ENCODE measurements at places on chromosomes 12 and 14.

DNA sequence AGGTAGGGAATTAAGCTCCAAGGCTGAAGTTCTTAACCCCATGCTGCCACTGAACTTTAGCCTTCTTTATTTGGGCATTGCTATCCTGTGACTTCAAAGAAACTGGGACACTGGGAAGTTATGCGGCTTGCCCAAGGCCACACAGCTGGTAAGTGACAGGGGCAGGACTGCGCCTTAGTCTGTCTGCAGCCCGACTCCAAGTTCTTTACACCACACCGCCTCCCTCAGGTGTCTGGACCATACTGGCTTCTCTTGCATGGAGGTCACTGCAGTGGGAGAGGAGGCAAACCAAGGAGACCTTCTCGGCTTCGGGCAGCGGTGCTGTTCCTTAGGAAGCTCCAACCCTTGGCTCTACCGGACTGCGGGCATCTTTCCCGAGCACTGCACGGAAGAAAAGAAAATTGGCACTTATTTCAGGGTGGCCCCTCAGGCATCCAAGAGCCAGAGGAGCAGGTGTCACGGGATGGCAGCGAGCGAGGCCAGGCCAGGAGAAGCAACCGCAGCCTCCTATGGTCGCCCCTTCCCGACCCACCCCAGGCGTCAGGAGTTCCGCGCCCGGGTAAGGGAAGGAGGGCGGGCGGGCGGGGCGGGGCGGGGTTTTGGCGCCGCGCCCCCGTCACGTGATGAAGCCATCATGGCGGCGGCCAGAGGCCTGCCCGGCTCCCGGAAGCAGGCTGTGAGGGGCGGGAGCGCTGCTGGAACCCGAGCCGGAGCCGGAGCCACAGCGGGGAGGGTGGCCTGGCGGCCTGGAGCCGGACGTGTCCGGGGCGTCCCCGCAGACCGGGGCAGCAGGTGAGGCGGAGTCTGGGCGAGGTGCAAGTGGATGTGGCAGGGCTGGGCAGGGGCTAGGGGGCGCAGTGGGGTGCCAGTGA lies 16.4 kb upstream of the ESPL1 start:
- DNase-seq, result peak; percentile 89

DNA sequence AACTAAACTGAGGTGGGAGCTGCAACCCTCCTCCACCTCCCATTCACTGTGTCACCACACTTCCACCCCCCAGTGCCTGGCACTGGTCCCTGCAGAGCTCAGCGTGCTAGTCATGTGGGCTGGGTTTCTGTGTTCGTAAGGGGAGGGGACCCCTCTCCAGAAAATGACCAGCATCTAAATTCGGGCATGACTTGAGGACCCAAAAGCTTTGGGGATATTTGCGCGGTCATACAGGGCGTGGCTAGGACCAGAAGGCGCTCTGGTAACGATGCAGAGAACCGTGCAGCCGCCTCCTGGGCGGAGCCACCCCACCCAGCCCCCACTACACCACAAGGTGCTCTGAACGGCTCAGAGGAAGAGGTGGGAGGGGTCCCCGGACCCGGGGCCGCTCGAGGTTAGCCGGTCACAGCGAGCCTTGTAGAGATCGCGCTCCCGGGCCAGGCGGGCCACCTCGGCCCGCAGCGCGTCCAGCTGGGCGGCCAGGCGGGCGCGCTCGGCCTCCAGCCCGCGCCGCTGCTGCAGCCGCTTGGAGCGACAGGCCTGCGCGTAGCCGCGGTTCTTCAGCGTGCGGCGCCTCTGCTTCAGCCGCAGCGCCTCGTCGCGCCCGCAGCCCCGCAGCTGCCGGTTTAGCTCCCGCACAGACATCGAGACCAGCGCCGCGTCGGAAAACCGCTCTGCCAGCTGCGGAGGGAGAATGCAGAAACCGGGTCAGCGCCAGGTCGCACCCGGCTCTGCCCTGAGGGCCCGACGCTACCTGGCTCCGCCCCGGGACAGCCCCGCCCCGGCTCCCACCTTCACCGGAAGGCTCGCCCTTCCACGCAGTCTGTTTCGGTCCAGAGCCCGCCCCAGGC lies 9.8 kb downstream of the CPNE6 start:
- DNase-seq, result peak; percentile 89

- no peak for DNase-seq
These were observed 71.3 kb downstream of the CHGA start for GRCh38 chr14:92994131-92994676.

DNA sequence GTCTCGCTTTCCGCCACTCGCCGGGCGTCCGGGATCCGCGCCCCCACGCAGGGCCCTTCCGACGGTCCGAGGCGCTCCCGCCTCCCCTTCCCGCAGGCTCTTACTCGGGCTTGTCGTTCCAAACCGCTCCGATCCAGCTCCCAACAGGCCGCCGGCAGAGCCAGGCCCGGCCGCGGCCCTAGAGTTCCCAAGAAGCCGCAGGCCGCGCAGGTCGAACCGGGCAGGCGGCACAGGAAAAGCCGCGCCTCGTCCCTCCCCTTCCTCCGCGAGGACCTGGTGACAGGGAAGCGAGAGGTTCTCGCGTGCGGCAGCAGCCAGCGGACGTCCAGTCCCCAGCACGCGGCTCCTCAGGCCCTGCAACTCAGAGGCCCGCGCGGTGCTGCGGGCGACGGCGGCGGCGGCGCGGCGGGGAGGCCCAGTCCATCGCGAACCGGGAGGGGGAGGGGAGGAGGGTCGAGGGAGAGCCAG lies 272 bp downstream of the HECTD1 start:
- DNase-seq, result no peak

GRCh38 chr14:102511538-102511937 lies 2.0 kb upstream of the ANKRD9 start:
- DNase-seq, result peak; percentile 93

DNA sequence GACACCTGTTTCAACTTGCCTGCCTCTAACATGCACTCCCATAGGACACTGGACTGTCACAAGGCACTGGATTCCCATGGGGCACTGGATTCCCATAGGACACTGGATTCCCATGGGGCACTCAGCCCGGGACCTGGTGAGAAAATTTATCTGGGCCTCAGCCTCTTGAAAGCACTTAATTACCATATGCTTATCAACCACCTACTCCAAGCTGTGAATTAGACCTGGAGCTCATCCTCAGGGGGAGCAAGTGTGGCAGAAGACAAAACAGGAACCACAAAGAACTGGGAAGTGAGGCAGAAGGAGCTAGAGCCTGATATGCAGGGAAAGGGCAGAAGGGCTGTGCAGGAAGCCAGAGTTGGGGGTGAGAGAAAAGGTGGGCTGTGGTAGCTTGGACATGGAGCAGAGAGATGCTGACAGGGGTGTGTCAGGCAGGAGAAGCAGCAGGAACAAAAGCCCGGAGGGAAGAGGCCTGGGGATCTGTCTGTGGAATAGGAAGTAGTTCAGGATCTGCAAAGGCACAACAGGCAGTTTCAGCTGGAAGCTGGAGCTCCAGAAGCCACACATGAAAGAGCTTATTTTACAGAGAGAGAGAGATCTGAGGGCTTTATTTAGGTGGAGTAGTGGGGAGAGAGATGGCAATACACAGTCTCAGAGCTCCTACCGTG lies 3.1 kb downstream of the KRT82 start:
- DNase-seq, result no peak

DNA sequence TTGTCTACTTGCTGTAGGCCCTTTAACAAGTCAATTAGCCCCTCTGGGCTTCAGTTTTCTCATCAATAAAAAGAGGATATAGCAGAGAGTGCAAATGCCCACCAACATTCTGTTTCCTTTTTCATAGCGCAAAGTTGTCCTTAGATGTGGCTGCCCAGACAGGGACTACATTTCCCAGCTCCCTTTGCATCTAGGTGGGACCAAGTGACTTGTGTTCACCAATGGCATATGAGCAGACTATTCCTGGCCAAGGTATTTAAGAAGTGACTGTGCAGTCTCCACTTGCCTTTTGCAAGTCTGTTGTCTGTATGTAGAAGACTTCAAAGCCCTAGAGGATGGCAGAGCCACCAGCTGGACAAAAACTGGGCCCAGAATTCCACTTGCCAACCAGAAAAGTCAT lies 59.7 kb downstream of the DAO start:
- peak; percentile 22 for DNase-seq

DNA sequence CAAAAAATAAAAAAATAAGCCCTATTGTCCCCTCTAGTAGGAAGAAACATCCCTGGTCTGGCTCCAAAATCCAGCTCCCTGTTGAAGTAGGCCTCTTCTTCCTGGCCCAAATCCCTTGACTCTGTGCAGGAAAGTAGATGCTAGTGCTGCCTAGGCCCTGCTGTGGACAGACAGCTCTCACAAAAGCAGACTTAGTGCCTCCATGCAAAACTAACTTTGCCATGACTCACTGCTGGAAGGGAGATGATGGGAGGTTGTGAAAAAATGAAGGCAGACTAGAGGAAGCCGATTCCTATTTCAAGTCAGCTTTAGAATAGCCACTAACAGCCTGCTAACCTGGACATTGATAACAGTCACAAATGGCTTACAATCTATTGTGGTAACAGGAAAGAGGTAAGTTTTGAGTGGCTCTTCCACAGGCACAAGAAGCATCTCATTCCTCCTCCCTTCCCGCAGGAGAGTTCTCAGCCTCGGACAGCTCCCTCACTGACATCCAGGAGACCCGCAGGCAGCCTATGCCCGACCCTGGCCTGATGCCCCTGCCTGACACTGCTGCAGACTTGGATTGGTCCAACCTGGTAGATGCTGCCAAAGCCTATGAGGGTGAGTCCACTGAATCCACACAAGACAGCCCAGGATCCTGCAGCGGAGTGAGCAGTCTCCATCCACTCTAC lies 198.9 kb upstream of the RGS6 start:
- no peak for DNase-seq

- DNase-seq, result peak; percentile 26
These were observed 80.6 kb downstream of the MAP1LC3B2 start for GRCh38 chr12:116639765-116640164.

DNA sequence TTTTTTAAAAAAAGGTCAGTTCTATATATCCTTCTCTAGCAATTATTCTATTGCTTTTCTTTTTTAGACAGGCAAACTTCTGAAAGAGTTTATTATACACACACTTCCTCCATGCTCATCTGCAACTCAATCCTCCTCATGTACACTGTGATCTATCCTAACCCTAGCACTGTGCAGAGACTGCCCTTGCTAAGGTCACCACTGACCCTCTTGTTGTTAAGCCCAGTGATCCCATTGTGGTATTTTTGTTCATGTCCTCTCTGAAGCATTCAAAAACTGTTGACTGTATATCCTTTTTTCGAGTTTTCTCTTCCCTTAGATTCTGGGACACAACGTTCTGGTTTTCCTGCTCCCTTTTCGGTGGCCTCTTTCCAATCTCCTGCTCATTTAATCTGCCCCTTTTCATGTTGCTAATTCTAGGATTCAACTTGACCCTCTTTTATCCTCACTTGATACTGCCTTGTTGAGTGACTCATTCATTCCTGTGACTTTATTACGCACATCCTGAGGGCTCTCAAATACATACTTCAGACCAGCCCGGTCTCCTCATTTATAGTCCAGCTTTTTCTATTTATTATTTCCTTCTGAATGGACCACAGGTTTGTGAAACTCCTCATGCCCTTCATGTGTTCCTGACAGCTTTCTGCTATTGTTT lies 53.9 kb upstream of the PTPRB start:
- no peak for DNase-seq

Measured in small intestine (tissue), 16 donors.